ENCODE measurements at places on chromosomes 12 and 14.
A peak's percentile ranks its signal among the peaks of the same experiment; 100 is the strongest.

DNA sequence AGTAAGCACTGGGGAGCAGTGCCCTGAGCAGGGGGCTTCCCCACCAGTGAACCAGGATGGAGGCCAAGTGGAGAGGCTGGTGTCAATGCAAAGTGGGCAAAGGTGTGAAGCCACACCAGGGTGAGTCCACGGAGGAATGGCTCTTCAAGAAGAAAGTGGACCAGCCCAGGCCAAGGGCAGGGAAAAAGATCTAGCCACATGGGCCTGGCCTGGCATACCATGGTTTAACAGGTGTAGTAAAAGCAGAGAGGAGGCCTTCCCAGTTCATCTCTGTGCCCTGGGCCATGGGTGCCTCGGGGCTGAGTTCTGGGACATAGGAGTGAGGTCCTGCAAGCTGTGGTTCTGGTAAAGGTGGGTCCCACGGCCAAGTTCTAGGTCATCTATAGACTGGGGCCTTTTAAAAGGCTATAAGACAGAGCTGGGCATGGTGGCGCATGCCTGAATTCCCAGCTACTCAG is 153.4 kb downstream of the DPF3 start:
- DNase-seq = no peak

DNA sequence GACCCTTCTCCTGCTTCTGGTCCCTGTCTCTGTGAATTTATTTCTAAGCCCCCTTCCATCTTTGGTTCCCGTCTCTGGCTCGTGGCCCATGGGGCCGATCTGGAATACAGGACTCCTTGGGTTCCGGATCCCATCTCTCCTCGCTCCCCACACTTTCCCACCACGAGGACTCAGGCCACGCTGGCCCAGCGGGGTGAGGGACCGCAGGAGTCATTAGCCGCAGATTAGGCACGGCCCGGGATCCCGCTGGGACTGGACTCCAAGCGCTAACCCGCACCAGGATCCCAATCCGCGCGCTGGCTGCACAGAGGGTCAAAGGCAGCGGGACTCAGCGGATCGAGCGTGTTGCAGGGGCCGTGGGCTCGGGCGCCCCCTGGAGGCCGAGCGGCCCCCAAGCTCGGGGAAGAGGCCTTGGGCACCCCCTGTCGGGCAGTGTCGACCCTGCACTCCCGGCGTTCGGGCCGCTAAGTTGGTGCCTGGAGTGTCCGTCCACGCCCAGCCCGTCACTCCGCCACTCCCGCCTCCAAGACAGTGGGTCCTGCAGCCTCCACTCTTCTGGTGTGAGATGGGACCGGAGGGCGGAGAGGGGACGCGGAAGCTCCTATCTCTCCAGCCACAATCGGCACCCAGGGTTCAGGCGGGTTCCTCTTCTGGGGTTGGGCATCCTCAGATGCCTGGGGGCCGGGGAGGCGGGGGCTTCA is 9.5 kb downstream of the SHMT2 start:
- peak; percentile 84 for DNase-seq

DNA sequence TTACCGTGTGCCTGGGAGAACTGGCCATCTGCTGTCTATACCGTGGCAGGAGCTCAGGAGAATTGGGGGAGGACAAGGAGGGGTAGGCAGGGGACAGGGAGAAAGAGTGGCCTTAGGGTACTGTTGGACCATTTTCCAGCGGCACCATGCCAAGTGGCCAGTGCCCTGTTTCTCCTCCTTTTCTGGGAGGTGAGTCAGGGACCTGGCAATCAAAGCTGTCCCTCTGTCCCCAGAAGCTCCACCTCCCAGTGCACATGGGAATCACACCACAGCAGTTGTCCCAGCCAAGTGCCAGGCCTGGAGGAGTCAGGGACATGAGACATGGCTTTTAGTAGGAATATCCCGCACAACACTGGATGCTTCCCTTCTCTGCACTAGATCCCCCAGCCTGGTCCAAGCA is 118.0 kb downstream of the GCH1 start:
- DNase-seq = no peak

- DNase-seq = no peak
Measured at GRCh38 chr12:131061041-131061806, 107.5 kb downstream of the ADGRD1 start.

GRCh38 chr12:65464930-65465329 is 186.4 kb downstream of the MSRB3 start:
- DNase-seq = peak; percentile 89

GRCh38 chr12:89693639-89694202 is 14.9 kb downstream of the ATP2B1 start:
- no peak for DNase-seq

DNA sequence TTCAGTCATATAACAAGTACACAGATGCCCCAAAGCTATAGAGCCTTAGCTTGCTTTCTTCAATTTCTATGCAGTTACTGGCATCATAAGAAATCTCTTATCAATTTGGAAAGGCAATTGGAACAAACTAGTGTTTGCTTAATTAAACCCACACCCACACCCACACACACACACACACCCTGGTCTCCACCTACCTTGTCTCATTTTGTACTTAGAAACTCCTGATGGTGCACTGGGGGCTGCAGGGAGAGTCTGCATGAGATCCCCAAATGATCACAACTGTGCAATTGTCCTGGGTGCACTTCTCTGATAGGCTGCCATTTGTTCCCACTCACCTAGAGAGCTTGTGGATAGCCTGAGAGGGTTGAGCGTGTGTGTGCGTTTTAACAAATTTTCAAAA is 40.5 kb upstream of the PTCSC3 start:
- no peak for DNase-seq

- DNase-seq = no peak
Measured at GRCh38 chr12:67982164-67982563, 7.1 kb upstream of the IFNG-AS1 start.

- no peak for DNase-seq
Measured at GRCh38 chr12:52655251-52655650, 3.2 kb upstream of the KRT2 start.

DNA sequence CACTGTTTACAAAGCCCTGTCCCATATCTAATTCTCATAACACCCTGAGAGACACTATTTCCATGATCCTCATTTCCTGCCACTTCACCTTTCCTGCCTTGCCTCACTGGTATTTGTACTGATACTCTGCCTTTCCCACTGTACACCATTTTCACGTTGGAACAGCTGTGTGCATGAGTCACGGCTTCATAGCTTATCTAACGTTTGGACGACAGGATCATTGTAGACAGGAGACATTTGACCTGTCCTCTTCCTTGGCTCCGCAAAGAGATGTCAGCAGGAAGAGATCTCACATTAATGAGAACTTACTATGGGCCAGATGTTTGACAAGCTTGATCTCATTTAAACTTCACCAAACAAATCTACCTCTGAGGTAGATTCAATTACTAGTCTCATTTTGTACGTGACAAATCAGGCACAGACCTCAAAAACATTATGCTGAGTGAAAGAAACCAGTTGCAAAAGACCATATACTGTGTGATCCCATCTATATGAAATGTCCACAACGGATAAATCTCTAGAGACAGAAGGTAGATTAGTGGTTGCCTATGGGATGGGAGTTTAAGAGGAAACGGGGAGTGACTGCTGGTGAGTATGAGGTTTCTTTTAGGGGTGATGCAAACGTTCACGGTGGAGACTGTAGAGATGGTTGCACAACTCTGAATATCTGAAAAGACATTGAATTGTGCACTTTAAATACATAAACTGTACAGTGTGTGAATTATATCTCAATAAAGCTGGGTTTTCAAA is 71.2 kb downstream of the KCNK13 start:
- no peak for DNase-seq

- no peak for DNase-seq
Measured at GRCh38 chr14:102927878-102928411, 5.5 kb downstream of the AMN start.

- DNase-seq = no peak
Measured at GRCh38 chr12:43852744-43853143, 16.9 kb downstream of the TMEM117 start.

- no peak for DNase-seq
Measured at GRCh38 chr12:57939291-57939690, 2.1 kb upstream of the ATP23 start.

- no peak for DNase-seq
Measured at GRCh38 chr14:24122898-24123297, 7.6 kb upstream of the FITM1 start.

- DNase-seq = no peak
Measured at GRCh38 chr12:43766291-43766690, 7.5 kb downstream of the IRAK4 start.

- no peak for DNase-seq
Measured at GRCh38 chr12:92360543-92360942, 214.9 kb upstream of the BTG1 start.

GRCh38 chr14:76566439-76566838 is 190.5 kb downstream of the ESRRB start:
- no peak for DNase-seq

DNA sequence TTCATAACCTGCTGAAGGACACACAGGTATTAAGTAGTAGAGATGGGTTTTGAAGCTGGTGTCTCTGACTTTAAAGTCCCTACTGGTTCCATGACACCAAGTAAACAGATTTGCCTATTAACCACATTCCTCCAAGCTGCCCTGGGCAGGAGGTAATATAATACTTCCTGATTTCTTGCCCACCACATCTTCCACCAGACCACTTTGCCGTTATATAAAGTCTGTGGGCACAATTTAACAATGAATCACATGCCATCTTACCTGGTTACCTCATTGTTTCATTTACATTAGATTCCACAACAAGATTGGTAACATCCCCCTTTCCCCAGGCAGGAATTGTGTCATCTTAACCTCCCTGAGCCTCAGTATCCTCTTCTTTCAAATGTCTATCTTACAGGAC is 900 bp upstream of the LRRC23 start:
- DNase-seq = no peak

GRCh38 chr12:122873540-122873939 is 22.4 kb downstream of the VPS37B start:
- no peak for DNase-seq

DNA sequence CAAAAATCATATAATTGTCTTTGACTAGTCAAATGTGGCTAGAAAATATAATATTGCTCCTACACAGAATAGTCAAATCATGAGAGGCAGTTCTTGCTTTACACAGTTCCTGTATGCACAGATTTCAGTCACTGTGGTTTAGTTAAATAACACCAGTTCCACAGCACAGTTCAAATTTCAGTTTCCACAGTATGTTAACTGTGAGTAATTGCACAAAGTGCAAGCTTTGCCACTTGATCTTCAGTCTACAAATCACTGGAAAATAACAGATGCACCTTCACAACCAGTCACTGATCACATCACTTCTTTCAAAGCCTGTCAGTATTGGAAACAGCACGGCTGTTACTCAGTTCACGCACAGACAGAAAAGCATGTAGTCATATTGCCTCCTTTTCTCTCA is 38.7 kb downstream of the KCNH5 start:
- no peak for DNase-seq

DNA sequence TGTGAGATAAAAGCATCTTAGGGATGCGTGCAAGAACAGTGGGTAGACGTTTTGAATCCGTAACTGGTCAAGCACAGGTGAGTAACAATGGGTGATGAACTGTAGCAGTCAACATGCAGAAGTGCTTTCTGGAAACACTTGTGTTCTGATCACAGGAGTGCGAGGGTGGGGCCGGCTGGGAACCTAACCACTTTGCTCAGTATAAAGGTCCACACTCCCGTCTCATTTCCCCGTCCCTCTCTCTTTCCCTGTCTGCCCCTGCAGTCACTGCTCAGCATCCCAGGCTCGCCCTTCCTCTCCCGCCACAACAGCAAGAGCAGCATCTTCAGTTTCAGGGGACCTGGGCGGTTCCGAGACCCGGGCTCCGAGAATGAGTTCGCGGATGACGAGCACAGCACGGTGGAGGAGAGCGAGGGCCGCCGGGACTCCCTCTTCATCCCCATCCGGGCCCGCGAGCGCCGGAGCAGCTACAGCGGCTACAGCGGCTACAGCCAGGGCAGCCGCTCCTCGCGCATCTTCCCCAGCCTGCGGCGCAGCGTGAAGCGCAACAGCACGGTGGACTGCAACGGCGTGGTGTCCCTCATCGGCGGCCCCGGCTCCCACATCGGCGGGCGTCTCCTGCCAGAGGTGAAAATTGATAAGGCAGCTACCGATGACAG is 127.1 kb downstream of the FIGNL2 start:
- no peak for DNase-seq

- no peak for DNase-seq
Measured at GRCh38 chr12:57793920-57794319, 11.3 kb downstream of the TSFM start.

GRCh38 chr14:28116716-28117115 is 649.9 kb upstream of the FOXG1 start:
- DNase-seq = no peak

DNA sequence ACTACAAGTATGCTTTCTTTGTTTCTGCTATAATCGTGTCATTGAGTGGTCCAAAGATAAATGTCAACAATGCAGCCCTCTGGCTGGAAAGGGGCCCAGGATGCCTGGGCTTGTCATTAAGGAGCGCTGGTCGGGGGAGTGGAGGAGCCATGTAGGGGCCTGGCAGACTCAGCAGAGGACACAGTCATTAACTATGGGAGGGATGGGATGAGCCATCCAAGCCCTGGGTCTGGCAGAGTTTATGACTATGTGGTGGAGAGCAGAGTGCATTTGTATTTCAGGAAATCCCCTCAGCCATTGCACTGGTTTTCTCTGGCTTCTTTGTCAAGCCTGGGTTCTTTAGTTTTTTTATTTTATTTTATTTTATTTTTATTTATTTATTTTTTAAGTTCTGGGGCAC is 243.1 kb downstream of the C12orf75 start:
- DNase-seq = no peak

GRCh38 chr12:96814200-96814599 is 92.9 kb upstream of the NEDD1 start:
- DNase-seq = no peak

Measured in fibroblast of the conjunctiva (primary cell).